Tongue (tissue), 3 donors: ENCODE measurements at places on chromosomes 2 and 18.

DNA sequence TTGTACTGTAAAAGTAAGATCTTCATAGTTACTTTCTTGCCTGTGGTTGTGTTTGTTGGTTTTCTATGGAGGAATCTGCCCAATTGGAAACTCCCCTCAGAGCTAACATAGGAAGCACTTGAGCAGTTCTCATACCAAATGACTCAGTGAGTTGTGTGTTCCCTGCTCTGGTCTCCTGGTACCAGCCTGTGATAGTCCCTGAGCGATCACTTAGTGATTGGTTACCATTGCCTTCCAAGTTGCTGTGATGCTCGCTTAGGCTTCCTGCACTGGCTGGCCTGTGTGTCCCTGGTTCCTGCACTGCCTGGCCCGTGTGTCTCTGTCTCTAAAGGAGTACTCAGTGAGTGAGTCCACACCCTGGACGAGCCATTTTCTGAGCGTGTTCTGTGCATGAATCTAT is 133.0 kb downstream of the MAP4K4 start:
- no peak for DNase-seq

DNA sequence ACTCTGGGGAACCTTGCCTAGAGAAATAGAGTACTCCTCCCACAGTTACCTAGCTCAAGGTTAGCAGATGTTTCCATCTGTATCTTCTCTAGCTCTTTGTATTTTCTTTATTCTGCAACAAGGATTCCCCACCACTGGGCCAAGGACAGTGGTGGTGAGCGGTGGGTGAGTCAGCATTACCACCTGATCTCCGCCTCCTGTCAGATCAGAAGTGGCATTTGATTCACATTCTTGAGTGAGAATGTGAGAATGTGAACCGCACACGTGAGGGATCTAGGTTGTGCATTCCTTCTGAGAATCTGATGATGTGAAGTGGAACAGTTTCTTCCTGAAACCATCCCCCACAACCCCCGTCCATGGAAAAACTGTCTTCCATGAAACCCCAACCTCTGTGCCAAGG is 9.0 kb downstream of the EPB41L3 start:
- DNase-seq: no peak

DNA sequence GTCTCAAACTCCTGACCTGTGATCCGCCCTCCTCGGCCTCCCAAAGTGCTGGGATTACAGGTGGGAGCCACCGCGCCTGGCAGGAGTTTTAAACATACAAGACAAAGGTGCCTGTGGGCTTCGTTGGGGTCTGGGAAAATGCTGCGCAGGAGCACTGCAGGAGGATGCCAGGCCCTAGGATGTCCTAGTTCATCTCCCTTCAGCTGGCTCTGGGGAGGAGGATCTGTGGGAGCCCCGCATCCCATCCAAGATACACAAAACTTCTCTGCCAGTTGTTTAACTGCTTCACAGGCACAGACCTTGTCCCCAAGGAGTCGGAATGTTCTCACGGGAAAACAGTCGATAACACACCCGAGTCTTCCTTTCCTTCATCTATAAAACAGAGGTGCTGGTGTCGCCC is 89.1 kb downstream of the POLR1A start:
- DNase-seq: no peak

- peak; percentile 20 for DNase-seq
Measured at GRCh38 chr2:229910832-229911412, 10.9 kb downstream of the TRIP12 start.

DNA sequence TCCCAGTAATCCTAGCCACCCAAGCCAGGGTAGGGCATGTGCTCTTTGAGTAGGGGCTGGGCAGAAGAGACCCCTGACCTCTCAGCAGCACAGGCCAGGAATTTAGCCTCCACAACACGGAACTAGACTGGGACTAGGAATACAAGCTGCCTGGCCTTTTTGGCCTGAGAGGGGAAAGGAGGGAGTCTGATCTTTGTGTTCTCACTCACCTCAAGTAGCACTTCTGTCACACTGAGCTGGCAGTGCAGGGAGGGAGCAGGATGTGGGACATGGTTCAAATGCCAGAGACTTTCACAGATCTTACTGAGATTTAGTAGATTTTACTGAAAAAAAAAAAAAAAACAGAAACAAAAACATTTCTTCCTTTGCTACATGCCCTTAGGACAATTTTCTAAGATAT is 395.2 kb downstream of the CMPK2 start:
- no peak for DNase-seq

GRCh38 chr2:67399831-67400489 is 2.8 kb downstream of the ETAA1 start:
- DNase-seq: no peak

DNA sequence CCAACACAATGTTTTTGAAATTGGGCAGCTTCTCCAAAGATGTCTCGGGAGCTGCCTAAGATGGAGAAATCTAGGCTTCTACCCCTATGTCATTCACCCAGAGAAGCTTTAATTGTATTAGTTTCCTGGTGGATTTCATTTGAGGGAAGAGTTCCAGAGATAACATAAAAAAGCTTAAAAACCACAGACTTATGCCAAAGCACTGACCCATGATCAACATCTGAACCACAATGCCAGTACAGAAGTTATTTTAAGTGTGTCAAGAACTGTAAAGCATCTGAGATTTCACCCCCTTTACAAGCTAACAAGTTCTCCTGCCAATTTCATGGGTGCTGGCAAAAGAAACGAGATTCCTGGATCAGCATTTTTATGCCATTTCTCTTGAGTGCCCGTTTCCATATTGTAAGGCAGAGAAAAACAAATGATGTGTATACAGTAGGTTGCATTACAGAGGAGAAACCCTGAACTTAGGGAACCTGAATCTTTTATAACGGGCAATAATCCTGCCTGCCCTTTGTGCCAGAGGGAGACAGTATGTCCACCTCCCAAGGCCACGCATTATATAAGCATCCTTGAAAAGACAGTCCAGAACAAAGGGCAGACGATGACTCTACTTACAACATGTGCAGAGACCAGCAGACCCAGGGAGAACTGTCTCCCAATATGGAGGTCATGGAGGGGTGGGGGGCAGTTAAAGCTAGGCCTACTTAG is 44.1 kb downstream of the MREG start:
- no peak for DNase-seq

DNA sequence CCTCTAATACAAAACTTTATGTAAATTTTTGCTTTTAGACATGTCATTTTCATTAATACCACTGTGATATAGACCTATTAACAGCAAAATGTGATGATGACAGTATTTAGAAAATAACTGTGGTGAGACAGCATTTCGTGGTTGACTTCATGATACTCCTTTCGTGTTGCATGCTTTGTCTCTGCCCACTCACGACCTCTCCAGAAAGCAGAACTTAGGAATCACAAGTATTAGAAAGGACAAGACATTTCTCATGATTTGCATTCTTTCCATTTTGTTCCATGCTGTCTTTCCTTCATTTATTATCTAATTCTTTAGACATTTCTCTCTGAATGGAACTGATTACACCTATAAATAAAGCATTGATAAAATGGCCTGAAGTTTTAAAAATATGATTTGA is 85.2 kb upstream of the POU3F3 start:
- no peak for DNase-seq

DNA sequence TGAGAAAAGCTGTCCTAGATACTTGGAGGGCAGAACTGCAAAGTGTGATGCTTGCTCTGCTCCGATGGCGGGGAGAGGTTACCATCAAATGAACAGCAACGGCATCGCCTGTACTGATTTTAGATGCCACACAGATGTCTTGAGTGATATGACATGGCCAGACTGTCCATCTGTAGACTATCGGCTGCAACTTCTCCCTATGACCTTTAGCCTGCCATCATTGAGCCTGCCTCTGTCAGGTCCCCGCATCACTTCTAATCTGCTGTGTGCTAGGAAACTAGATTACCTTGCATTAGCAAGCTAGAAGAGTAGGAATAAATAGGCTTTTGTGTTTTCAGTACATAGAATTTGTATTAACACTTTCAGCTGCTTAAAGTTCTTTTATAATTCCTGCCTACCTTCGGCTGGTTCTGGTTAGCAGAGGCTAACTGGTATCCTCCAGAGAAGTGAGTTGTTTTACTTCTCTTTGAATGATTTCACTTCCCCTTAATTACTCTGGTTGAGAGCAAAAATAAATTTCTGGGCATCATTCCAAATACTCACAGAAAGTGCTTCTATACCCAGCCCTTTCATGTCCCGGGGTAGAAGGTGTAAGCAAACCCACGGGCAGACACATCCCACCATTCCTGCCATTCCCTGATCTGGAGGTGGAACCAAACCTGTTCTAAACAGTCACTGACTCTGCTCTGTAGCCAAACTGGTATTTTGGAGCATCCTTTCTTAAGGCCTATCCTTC is 24.0 kb downstream of the GAREM2 start:
- no peak for DNase-seq

GRCh38 chr18:706405-706804 is 6.0 kb downstream of the ENOSF1 start:
- no peak for DNase-seq

DNA sequence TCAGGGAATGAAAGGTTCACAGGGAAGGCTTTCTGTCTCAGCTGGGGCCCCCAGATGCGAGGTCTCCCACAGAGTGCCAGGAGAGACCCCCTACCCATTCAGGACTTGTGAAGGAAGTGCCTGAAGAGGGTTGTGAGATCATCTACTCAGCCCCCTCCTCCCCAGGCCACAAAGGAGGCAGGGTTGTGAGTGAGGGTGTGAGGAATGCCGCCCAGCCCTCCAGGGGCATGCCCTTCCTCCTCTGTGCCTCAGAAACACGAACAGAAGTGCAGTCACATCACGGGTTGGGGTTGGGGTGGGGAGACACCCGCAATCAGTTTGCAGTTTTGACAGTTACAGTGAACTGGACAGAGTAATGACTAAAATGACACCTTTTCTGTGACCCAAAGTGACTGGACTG is 5.0 kb downstream of the MAL start:
- no peak for DNase-seq

DNA sequence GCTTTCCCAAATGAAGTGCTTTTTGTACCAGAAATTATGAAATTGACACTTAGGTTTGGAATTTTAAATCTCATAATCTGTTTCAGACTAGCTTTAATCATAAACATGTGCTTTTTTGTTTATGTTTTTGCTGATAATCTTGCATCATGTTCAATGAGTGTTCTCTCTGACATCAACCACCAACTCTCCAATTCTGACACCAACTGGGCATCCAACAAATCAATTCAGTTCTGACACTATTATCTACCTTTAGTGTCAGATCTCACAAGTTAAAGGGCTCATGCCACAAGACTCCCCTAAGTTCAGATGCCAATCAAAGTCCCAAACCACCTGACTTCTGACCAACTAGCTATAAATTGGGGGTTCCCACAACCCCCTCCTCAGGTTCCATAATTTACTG is 19.6 kb downstream of the PELI1 start:
- DNase-seq: no peak
